Liver (tissue), 10 donors: ENCODE measurements at places on chromosomes 1 and 21.

DNA sequence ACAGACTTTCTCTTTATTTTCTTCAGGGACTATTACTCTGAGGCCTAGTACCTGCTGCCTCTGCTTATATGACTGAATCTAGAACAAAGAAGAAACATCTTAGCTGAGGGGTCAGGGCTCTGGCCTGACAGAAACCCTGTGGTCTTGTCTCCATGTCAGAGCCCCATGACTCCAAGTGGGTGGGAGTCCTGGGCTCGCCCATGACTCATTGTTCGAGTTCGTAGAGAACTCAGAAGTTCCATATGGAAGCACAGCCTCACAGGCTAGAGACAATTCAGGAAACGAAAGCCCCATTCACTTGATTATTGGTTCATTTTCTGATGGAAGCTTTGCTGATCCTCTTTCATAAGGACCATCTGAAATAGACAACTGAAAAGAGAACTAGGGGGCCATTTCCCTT, 73.2 kb downstream of the CD58 start:
- H3K36me3 ChIP-seq: no peaks in the 10 kb centered on the region
- peaks cover 13% of the 10 kb centered on the region for H3K4me1 ChIP-seq
- no peak for DNase-seq
- no peak overlapping the region for H3K4me3 ChIP-seq
- H3K27me3 ChIP-seq: no peaks in the 10 kb centered on the region
- H3K27ac ChIP-seq: peak overlapping the region; percentile 36

DNA sequence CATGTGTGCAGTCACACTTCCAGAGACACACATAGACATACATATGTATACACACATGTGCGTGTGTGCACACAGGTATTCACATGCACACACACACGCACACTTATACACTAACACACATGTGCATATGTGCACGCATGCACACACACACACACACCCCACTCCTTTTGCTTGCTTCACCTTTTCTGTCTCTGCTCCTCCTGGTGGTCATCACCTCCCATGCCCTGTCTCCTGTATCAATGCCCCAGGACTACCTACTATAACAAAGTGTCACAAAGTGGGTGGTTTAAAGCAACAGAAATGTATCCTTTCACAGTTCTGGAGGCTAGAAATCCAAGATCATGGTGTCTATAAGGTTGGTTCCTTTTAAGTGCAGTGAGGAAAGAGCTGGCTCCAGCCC, 27.4 kb downstream of the ETS2 start:
- no peak overlapping the region for H3K27ac ChIP-seq
- H3K4me1 ChIP-seq: peaks cover 3% of the 10 kb centered on the region
- no peak for DNase-seq
- no peak overlapping the region for H3K4me3 ChIP-seq
- no peaks in the 10 kb centered on the region for H3K36me3 ChIP-seq
- no peaks in the 10 kb centered on the region for H3K27me3 ChIP-seq

- no peak overlapping the region for H3K4me3 ChIP-seq
- H3K4me1 ChIP-seq: peaks cover 17% of the 10 kb centered on the region
- H3K36me3 ChIP-seq: no peaks in the 10 kb centered on the region
- DNase-seq: no peak
- H3K27me3 ChIP-seq: no peaks in the 10 kb centered on the region
Observed at GRCh38 chr1:27521336-27521831, 31.4 kb upstream of the WASF2 start.

- no peaks in the 10 kb centered on the region for H3K27me3 ChIP-seq
- no peak overlapping the region for H3K27ac ChIP-seq
- H3K4me3 ChIP-seq: no peak overlapping the region
- no peaks in the 10 kb centered on the region for H3K36me3 ChIP-seq
- H3K4me1 ChIP-seq: no peaks in the 10 kb centered on the region
Observed at GRCh38 chr1:80251171-80251570, 1244.6 kb upstream of the ADGRL4 start.

- H3K36me3 ChIP-seq: no peaks in the 10 kb centered on the region
- H3K27ac ChIP-seq: no peak overlapping the region
- DNase-seq: no peak
- H3K27me3 ChIP-seq: no peaks in the 10 kb centered on the region
Observed at GRCh38 chr1:241895013-241895412, 47.0 kb downstream of the EXO1 start.

DNA sequence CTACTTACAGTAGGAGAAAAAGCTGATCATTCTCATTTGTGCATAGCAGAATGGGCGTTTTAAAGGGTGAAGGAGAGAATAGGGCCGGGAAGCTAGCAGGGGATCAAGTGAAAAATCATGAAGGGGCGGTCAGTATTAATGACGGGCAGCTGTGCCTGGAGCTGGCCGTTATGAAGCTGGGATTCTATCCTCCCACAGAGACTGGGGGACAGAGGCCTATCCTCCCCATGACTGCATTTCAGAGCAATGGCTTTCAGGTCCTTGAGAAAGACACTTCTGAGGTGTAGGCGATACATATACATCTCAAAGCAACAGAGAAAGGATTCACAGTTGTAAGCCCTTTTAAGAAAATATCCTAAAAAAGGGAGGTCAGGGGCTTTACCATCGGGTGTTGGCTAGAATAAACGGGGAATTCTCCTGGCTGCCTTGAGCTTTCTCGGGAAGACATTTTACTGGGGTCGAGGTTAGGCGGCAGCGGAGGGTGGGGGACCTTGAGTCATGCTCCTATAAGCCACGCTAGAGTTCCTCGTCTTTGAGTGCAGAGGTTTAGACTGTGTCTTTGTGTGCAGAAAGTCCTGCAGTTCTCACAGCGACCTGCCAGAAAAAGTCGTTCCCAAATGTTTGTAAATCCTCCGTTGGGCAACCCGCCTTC, 559 bp upstream of the MTARC2 start:
- peaks cover 25% of the 10 kb centered on the region for H3K4me1 ChIP-seq
- peak overlapping the region; percentile 91 for H3K27ac ChIP-seq
- no peaks in the 10 kb centered on the region for H3K36me3 ChIP-seq
- peak overlapping the region; percentile 41 for H3K4me3 ChIP-seq
- no peak for DNase-seq
- H3K27me3 ChIP-seq: no peaks in the 10 kb centered on the region

- DNase-seq: peak; percentile 80
- H3K4me3 ChIP-seq: peak overlapping the region; percentile 12
- no peaks in the 10 kb centered on the region for H3K27me3 ChIP-seq
- H3K27ac ChIP-seq: no peak overlapping the region
Observed at GRCh38 chr1:20194757-20195461, 8.6 kb upstream of the PLA2G2C start.

- H3K27ac ChIP-seq: no peak overlapping the region
- no peak for DNase-seq
- H3K36me3 ChIP-seq: peaks cover 15% of the 10 kb centered on the region
- H3K27me3 ChIP-seq: no peaks in the 10 kb centered on the region
- no peak overlapping the region for H3K4me3 ChIP-seq
Observed at GRCh38 chr1:241582921-241583321, 50.7 kb downstream of the KMO start.

GRCh38 chr1:242828199-242828598, 303.7 kb upstream of the PLD5 start:
- no peaks in the 10 kb centered on the region for H3K36me3 ChIP-seq
- no peak overlapping the region for H3K27ac ChIP-seq
- H3K4me3 ChIP-seq: no peak overlapping the region
- no peak for DNase-seq

GRCh38 chr1:94729267-94729666, 90.9 kb upstream of the SLC44A3 start:
- H3K4me3 ChIP-seq: no peak overlapping the region
- DNase-seq: no peak
- H3K4me1 ChIP-seq: no peaks in the 10 kb centered on the region
- H3K27ac ChIP-seq: peak overlapping the region; percentile 39
- H3K36me3 ChIP-seq: no peaks in the 10 kb centered on the region
- no peaks in the 10 kb centered on the region for H3K27me3 ChIP-seq

DNA sequence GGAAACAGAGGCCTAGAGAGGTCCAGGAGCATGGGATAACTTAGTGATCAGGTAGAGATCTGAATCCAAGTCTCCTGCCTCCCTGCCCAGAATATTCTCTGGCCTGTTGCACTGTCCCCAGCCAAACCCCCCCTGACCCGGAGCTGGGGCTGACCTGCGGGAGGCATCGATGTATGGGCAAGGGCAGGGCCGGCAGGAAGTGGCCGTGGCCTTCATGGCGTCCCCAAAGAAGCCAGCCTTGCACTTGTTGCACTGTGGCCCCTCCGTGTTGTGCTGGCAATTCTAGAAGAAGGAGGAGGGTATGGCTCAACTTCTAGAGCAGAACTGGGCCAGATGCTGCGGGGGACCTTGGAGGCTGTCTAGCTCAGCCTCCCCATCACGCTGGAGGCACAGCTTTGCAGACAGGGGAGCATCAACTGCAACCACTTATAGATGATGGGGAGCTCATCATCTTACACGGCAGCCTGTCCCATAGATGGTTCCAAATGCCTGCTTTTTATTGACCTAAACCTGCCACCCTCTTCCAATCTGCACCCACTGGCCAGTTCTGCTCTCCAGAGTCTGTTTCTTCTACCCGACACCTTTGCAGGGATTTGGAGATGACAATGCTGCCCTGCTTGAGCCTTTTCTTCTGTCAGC, 58.2 kb downstream of the HSPG2 start:
- no peaks in the 10 kb centered on the region for H3K4me1 ChIP-seq
- DNase-seq: no peak
- H3K27me3 ChIP-seq: no peaks in the 10 kb centered on the region
- H3K4me3 ChIP-seq: no peak overlapping the region

DNA sequence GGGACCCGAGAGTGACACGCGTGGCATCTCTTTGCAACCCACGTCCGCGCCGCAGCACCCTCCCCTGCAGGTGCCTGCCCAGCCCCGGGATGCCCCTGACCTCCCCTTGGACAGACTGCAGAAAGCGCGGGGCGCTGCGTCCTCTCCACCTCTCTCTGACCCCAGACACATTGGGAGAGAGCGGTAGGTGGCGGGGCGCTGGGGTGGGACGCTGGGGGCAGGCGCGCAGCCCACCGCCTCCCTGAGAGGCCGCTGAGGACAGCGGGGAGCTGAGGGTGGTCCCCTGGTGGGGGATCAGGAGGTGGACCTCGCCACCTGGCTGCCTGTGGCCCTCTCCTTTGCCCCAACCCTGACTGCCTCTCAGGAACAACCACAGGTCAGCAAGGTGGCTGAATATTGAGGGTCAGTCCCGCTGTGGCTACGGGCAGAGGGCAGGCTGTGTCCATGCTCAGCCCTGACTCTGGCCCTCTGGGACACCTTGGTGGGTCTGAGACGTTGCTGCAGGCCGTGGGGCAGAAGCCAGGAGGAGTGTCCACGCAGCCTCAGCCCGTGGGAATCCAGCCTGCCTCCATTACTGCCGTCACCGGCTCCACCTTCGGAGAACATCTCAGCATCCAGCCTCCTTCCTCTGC, 761 bp upstream of the UBE2J2 start:
- peak overlapping the region; percentile 54 for H3K4me3 ChIP-seq

DNA sequence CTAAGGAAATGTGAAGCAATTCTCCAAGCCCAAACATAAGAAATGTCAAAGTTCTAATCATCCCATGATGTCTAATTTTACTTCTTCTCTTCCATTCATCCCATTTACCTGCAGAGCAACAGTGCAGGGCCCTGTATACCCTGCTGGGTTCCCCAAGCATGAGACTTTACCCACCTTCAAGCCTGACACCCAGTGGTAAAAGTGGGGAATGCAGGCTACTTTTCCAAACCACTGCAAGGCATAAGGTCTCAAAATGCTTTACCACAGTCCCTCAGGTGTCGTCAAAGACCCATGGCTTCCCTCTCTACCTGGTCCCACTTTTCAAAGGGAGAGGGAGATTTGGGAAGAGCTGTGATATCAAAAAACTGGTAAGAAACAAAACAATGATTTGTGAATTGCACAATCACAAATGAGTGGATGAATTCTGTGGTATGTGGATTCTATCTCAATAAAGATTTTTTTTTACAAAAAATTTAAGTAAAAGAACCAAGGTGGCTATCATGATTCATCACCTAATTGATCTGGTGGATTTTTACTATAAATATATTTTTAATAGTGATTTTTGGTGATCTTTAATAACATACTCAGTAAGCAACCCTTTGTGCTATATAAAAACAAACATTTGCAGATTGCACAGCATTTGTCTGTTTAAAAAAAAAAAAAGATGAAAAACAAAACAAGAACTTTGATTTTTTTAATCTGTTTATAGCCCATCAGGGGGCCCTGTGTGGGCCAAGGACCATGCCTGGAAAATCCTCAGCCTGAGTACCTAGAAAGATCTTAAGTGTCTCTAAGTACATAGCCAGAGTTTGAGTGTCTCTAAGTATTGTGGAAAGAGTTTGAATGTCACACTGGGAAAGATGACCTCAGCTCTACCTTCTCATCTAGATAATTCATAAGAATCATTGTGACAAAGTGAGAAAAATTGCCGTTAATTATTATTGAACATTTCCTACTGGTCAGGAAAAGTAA, 73.1 kb upstream of the GJB5 start:
- no peaks in the 10 kb centered on the region for H3K36me3 ChIP-seq
- no peak overlapping the region for H3K4me3 ChIP-seq
- peak; percentile 60 for DNase-seq
- H3K27me3 ChIP-seq: no peaks in the 10 kb centered on the region

DNA sequence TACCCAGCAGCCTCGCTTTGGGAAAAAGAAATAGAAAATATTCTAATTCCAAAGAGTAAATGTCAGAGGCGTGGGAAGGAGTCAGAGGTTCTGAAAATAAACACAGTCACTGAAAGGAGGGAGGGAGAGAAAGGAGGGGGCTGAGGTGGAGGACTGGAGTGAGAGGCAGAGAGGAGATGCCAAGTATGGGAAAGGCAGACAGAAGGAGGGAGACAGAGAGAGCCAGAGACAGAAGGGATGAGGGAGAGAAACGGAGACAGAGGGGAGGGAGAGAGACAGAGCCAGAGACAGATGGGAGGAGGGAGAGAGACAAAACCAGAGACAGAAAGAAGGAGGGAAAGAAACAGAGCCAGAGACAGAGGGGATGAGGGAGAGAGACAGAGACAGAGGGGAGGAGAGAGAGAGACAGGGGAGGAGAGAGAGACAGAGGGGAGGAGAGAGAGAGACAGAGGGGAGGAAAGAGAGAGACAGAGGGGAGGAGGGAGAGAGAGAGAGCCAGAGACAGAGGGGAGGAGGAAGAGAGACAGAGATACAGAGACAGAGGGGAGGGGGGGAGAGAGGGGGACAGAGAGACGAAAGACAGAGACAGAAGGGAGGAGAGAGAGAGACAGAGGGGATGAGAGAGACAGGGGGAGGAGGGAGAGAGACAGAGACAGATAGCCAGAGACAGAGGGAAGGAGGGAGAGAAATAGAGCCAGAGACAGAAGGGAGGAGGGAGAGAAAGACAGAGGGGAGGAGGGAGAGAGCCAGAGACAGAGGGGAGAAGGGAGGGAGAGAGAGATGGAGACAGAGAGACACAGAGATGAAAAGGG, 525.5 kb downstream of the MATN1 start:
- H3K27ac ChIP-seq: no peak overlapping the region
- H3K36me3 ChIP-seq: no peaks in the 10 kb centered on the region
- H3K4me3 ChIP-seq: no peak overlapping the region
- H3K27me3 ChIP-seq: no peaks in the 10 kb centered on the region
- no peaks in the 10 kb centered on the region for H3K4me1 ChIP-seq
- no peak for DNase-seq

DNA sequence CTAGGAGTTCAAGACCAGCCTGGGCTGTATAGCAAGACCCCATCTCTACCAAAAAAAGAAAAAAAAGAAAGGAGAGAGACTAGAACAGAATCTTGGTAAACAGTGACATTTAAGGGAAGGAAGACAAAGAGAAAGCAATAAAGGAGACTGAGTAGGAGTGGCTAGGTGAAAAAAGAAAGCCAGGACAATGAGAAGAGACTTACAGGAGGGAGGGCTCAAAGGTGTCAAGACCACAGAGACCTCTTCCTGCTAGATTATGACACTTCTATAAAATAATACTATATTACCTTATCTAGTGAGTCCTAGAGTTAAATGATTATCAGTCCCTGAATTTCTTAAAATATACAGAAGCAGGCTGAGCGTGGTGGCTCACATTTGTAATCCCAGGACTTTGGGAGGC, 10.1 kb upstream of the EPRS1 start:
- H3K36me3 ChIP-seq: peaks cover 9% of the 10 kb centered on the region
- H3K4me3 ChIP-seq: no peak overlapping the region
- H3K27ac ChIP-seq: no peak overlapping the region
- no peak for DNase-seq
- H3K27me3 ChIP-seq: no peaks in the 10 kb centered on the region
